Suprapubic skin (tissue), 4 donors: ENCODE measurements at places on chromosomes 1 and 21.

DNA sequence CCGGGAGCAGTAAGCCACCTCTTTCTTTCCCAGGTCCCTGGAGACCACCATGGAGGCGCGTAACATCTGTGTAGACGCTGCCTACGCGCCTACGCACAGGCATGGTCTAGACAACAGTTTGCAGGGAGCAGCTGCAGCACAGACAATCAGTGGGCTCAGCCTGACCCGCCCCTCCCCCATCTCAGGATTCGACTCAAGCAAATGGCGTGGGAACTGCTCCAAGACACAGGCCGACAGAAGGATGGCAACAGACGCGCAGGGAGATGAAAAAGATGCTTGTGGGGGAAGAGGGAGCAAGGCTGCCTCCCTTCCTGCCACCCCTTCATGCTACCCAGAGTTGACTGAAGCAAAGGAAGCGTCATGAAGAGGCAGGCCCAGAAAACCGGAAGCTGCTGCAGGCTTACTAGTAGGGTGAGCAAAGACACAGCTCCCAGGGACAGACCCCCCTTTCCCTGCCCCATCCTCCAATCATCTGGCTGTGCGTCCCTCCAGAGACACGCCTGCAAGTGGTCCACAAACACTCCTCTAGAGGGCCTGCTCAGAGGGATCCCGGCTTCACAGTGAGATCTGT, 19.5 kb downstream of the STK40 start:
- H3K27ac ChIP-seq: no peak overlapping the region
- H3K4me3 ChIP-seq: no peak overlapping the region
- no peak for DNase-seq
- no peaks in the 10 kb centered on the region for H3K27me3 ChIP-seq
- H3K36me3 ChIP-seq: peaks cover 17% of the 10 kb centered on the region

DNA sequence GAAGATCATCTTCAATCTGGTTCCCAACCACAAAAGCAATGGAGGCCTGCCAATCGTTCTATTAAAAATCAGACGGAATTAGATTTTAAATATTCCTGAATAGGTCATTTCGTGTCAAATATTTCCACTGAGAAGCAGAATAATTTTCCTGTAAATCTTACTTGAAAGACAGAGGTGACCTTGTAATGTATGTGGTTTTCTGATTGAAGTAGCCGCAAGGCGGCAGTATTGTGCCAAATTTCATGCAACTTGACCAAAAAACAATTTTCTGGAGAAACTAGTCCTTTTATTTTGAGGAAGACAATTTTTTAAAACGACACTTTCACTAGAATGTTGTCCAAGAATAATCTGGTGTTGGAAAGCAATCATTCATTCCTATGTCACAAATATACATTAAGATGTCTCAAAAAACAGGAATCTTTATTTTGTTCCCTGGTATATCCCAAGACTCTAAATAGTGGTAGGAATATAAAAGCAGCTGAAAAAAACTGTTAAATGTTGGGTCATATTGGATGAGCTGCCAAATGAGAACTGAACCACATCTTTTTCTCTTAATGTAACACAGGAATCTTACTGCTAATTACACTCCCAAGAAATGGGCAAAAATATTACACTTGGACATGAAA, 33.6 kb downstream of the SPAG17 start:
- no peak for DNase-seq
- no peak overlapping the region for H3K4me3 ChIP-seq
- no peaks in the 10 kb centered on the region for H3K27me3 ChIP-seq
- H3K4me1 ChIP-seq: peaks cover 4% of the 10 kb centered on the region
- no peak overlapping the region for H3K27ac ChIP-seq

GRCh38 chr1:96291468-96291867, 430.1 kb upstream of the PTBP2 start:
- H3K4me3 ChIP-seq: no peak overlapping the region
- DNase-seq: no peak
- H3K36me3 ChIP-seq: no peaks in the 10 kb centered on the region
- no peak overlapping the region for H3K27ac ChIP-seq
- H3K27me3 ChIP-seq: no peaks in the 10 kb centered on the region

GRCh38 chr1:105793536-105794146, 1262.8 kb upstream of the PRMT6 start:
- no peak overlapping the region for H3K4me3 ChIP-seq
- no peaks in the 10 kb centered on the region for H3K4me1 ChIP-seq
- H3K36me3 ChIP-seq: no peaks in the 10 kb centered on the region
- H3K27me3 ChIP-seq: no peaks in the 10 kb centered on the region
- H3K27ac ChIP-seq: no peak overlapping the region
- DNase-seq: no peak

- no peaks in the 10 kb centered on the region for H3K36me3 ChIP-seq
- H3K4me3 ChIP-seq: no peak overlapping the region
- no peaks in the 10 kb centered on the region for H3K4me1 ChIP-seq
These were observed 180.5 kb downstream of the OLFM3 start for GRCh38 chr1:101816262-101816661.

GRCh38 chr1:45785583-45785982, 17.8 kb upstream of the MAST2 start:
- H3K36me3 ChIP-seq: no peaks in the 10 kb centered on the region
- no peak overlapping the region for H3K4me3 ChIP-seq
- no peaks in the 10 kb centered on the region for H3K4me1 ChIP-seq
- no peaks in the 10 kb centered on the region for H3K27me3 ChIP-seq
- no peak overlapping the region for H3K27ac ChIP-seq

DNA sequence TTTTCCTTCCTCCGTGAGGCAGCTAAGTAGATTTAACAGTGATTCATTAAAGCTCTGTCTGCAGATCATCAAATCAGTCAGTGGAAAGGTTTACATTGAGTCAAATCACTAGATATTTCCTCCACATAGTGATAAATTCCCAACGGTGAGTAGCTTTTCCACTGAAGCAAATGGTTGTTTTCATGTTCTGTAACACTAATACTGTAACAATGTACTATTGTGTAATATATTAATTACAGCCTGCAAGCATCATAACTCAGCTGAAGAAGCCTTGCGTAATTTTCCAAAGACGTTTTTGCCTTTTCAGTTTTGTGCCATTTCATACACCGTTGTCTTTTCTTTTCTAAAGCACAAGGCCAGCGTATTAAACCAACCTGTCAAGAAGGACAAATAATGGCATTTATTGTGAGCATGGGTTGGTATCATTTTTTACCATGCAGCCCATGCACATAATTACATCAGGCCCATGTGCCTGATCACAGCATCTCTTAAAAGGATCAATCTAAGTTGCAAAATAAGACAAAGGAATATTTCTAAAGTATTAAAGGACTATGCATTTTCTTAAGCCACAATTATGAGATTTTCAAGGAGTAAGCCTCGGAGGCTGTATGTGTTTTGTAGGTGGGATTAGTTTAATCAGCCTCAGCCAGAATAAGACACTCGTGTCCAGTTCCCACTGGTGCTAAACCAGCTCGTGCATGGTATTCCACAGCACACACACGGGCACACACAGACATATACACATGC, 16.7 kb upstream of the PDE9A start:
- H3K4me1 ChIP-seq: peaks cover 24% of the 10 kb centered on the region
- no peak for DNase-seq
- no peak overlapping the region for H3K4me3 ChIP-seq

GRCh38 chr1:184559117-184559713, 172.4 kb downstream of the C1orf21 start:
- peaks cover 42% of the 10 kb centered on the region for H3K4me1 ChIP-seq
- no peaks in the 10 kb centered on the region for H3K36me3 ChIP-seq
- no peak overlapping the region for H3K27ac ChIP-seq
- no peak for DNase-seq
- H3K27me3 ChIP-seq: no peaks in the 10 kb centered on the region

DNA sequence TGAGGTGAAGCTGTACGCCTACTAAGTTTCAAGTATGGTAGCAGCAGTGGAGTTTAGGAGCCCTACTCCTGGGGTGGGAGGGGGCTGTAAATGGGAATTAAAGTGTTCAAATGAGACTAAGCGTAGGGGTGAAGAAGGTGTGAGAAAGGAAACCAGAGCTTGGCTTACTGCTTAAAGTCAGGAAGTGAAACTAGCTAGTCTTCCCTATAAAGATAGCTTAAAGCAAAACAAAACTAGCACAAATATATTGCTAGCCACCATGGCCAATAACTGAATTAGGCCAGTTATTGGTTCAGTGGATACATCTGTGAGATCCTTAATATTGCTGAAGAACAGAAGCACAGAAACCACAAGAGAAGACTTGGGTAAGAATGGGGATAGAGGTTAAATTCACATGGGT, 492.2 kb upstream of the PKN2 start:
- no peaks in the 10 kb centered on the region for H3K36me3 ChIP-seq
- no peak overlapping the region for H3K27ac ChIP-seq
- H3K4me3 ChIP-seq: no peak overlapping the region
- no peaks in the 10 kb centered on the region for H3K27me3 ChIP-seq

GRCh38 chr1:200435200-200435780, 25.5 kb upstream of the ZNF281 start:
- no peak overlapping the region for H3K27ac ChIP-seq
- no peak for DNase-seq
- no peak overlapping the region for H3K4me3 ChIP-seq
- H3K36me3 ChIP-seq: no peaks in the 10 kb centered on the region

DNA sequence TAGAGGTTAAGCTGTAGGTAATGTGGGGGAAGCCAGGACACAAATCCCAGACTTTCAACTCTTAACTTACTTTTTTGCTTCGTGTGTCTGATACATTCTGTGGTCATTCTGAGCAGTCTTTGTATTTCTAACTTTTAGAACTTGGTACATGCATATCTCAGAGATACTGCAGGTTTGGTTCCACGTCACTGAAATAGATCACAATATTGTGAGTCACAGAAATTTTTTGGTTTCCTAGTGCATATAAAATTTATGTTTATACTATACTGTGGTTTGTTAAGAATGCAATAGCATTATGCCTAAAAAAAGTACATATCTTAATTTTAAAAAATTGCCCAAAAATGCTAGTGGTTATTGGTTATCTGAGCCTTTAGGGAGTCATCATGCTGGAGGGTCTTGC, 3.2 kb downstream of the URB2 start:
- H3K4me3 ChIP-seq: no peak overlapping the region
- peaks cover 21% of the 10 kb centered on the region for H3K4me1 ChIP-seq
- no peak overlapping the region for H3K27ac ChIP-seq
- no peak for DNase-seq
- H3K27me3 ChIP-seq: no peaks in the 10 kb centered on the region

DNA sequence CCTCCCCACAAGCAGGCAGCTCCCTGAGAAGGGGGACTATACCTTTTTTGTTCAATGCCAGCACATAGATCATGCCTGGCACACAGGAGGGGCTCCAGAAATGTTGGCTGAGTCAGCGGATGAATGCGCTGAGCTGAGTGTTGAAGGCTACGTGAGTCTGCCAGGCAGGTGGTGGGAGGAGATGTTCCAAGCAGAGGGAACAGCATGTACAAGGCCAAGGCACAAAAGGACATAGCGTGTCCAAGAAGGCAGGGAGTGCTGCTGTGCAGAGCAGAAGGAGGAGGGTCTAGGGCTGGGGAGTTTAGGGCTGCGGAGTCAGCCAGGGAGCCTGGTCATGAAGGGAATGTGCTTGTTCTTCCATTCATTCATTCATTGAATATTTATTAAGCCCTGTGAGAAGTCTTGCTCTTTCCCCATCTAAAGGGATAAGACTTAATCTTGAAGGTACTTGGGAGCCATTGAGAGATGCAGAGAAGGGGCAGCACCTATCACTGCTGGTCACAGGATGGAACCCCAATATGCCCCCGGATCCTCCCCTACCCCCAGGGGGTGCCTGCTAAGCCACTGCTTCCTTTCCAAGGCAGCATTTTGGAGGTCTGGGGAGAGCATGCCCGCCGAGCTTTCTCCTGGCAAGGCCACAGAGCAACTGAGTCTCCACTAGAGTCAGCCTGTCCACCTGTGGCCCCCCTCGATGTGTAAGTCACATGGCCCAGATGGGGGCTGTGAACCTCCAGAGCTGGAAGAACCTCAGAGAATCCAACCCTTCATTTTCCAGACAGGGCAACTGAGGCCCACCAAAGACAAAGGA, 31.2 kb upstream of the LAPTM5 start:
- H3K27ac ChIP-seq: no peak overlapping the region
- H3K4me1 ChIP-seq: peaks cover 14% of the 10 kb centered on the region
- H3K36me3 ChIP-seq: no peaks in the 10 kb centered on the region
- no peak overlapping the region for H3K4me3 ChIP-seq
- no peak for DNase-seq
- H3K27me3 ChIP-seq: peaks cover 9% of the 10 kb centered on the region

DNA sequence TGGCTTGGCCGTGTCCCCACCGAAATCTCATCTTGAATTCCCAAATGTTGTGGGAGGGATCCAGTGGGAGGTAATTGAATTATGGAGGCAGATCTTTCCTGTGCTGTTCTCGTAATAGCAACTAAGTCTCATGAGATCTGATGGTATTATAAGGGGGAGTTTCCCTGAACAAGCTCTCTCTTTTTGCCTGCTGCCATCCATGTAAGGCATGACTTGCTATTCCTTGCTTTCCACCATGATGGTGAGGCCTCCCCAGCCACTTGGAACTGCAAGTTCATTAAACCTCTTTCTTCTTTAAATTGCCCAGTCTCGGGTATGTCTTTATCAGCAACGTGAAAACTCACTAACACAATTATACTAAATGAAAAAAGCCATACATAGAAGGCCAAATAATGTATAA, 101.3 kb upstream of the LYPLAL1 start:
- H3K27me3 ChIP-seq: no peaks in the 10 kb centered on the region
- H3K4me1 ChIP-seq: no peaks in the 10 kb centered on the region
- no peak overlapping the region for H3K4me3 ChIP-seq
- no peak overlapping the region for H3K27ac ChIP-seq
- no peak for DNase-seq

GRCh38 chr1:200869753-200870391, 2.9 kb upstream of the GPR25 start:
- H3K4me3 ChIP-seq: no peak overlapping the region
- peaks cover 4% of the 10 kb centered on the region for H3K36me3 ChIP-seq
- H3K27ac ChIP-seq: no peak overlapping the region
- H3K4me1 ChIP-seq: peaks cover 14% of the 10 kb centered on the region
- no peak for DNase-seq

GRCh38 chr1:202702088-202702487, 8.2 kb downstream of the SYT2 start:
- no peak overlapping the region for H3K4me3 ChIP-seq
- no peak for DNase-seq

DNA sequence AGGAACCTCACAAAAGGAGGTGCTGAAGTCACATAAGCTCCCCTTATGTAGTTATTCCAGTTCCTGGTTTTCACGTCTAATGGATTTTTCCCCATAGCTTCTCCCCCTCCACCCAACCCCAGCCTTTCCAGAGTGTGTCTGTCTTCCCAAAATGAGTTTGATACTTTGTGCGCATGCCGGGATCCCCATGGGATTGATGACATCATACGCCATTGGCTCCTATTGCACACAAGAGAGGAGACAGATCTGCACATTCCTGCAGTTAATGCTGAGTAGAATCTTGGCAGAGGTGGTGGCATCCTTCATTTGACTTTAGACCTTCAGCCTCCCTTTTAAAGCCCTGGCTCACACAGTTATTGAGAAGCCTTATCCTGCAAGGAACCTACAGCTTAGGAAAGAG, 71.4 kb downstream of the DDR2 start:
- no peak overlapping the region for H3K27ac ChIP-seq
- peaks cover 5% of the 10 kb centered on the region for H3K4me1 ChIP-seq
- no peaks in the 10 kb centered on the region for H3K27me3 ChIP-seq
- H3K36me3 ChIP-seq: no peaks in the 10 kb centered on the region
- no peak for DNase-seq

GRCh38 chr1:222889440-222889839, 74.6 kb downstream of the DISP1 start:
- H3K27ac ChIP-seq: no peak overlapping the region
- H3K27me3 ChIP-seq: no peaks in the 10 kb centered on the region
- H3K4me1 ChIP-seq: peaks cover 26% of the 10 kb centered on the region
- no peak for DNase-seq
- H3K4me3 ChIP-seq: no peak overlapping the region
- H3K36me3 ChIP-seq: no peaks in the 10 kb centered on the region

GRCh38 chr1:175133673-175134435, 58.7 kb downstream of the KIAA0040 start:
- H3K4me3 ChIP-seq: no peak overlapping the region
- DNase-seq: no peak
- peaks cover 16% of the 10 kb centered on the region for H3K4me1 ChIP-seq
- no peak overlapping the region for H3K27ac ChIP-seq
